ENCODE measurements at places on chromosomes 6 and 20.

DNA sequence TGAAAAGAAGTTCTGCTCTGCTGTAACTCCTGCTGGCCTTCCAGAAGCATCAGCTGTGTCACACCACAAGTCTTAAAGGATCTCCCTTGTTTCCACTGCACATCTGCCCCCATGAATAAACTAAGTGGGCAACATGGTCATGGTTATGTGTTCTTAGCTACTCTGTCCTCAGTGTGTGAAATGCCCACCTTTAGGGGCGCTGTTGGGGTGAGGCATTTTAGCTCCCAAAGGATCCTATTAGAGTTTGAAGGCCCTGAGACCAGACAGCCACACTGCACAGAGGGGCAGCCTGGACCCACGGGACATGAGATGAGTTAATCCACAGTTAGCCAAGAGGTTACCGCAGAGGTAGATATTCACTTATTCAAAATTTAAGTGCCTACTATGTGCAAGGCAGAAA is 294.3 kb upstream of the QKI start:
- no peak for DNase-seq

DNA sequence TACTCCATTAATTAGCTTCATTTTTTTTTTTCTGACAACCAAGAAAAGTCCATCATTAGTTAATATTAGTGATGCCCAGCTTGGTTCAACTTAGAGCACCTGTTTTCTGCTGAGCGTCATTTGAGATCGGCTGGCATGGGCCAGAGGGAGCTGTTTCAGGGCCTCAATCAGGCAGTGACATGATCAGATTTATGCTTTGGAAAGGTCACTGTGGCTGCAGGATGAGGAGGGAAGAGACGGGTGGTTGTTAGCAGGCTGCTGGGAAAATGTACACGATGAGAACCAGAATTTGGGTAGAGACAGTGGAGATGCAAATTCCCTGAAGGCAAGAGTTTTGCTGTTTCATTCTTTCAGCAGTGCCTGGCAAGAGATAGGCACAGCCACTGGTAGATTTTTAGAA is 4.4 kb upstream of the STX16 start:
- no peak for DNase-seq

- DNase-seq, result no peak
These were observed 75.1 kb upstream of the B3GAT2 start for GRCh38 chr6:71031912-71032311.

DNA sequence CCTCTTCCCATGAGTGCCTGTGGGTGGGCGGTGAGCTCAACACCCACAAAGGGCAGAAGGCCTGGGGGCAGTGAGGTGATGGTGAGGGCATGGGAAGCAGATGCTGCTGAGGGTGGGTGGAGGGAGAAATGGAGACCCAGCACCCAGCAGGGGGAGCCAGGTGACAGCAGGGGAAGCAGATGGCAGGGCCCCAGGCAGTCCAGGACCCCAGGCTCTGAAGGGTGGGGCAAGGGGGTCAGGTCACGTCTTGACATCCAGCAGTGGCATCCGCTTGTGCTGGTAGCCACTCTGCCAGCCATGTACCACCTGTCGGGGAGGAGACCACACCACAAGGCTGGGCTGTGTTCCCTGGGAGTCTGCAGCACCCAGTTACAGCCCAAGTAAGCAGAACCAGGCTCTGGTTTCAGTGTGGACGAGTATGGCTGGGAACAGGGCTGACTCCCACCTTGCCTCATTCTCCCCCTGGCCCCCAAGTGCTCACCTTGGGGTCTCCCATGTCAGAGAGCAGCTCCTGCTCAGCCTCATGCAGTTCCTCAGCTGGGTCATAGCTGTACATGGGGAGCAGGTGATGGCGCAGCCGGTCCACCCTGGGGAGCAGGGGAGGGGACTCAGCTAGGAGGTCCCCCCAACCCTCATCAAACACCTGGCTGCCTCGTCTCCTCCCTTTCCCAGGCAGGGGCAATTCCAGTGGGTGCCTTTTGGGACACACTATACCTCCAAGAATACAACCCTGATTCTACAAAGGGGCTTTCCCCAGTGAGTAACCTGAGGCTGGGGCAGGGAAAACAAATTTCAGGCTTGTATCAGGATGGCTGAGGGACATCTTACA is 2.0 kb downstream of the SMIM29 start:
- no peak for DNase-seq

GRCh38 chr6:168968228-168968627 is 285.4 kb downstream of the THBS2 start:
- DNase-seq, result no peak

DNA sequence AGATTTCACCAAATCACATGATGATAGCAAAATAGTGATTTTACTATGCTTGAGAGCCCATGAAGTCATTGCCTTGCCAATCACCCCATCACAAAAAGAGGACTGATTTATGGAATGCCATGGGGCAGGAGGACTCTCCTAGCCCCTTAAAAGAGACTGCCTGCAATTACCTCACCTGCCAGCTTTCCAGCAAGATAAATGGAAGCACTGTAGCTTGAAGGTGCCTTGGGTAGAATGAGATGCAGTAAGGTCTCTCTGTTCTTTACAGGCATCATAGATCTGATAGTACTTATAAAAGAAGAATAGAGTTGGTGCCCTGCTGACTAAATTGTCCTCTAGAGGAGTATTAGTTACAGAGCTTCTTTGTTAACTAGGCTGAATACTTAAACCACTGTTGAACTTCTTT is 242.3 kb downstream of the TMEM242 start:
- DNase-seq, result no peak

GRCh38 chr6:155084431-155085123 is 89.5 kb downstream of the TIAM2 start:
- no peak for DNase-seq

GRCh38 chr20:11895861-11896387 is 21.8 kb upstream of the BTBD3 start:
- no peak for DNase-seq

DNA sequence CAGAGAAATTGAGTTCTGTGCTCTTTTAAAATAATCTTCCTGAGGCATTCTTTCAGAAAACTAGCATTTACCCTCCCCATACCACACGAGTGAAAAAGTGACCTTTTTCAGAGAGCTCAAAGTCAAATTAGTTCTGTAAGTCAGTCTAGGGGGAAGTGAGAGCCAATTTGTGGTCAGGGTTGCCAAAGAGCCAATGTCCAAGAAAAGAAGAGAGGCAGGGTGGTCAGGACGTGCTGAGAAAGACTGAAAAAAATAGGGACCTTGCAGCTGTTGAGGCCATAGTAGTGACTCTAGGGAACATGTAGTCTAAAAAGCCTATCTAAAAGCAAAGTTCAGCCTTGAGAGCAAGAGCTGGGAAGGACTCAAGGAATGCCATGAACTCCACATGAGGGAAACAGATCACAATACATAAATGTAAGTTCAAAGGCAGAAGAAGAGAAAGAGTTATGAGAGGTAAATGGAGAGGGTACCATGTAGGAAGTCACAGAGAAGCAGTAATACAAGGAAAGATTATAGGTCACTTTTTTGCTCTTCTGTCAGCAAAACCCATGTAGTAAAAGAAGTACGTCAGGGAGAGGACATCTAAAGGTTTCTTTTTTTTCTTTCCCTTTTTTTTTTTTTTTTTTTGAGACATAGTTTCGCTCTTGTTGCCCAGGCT is 565.1 kb upstream of the FLRT3 start:
- DNase-seq, result no peak

GRCh38 chr6:118509009-118509617 is 39.0 kb upstream of the PLN start:
- DNase-seq, result no peak

GRCh38 chr6:137313928-137314855 is 95.0 kb upstream of the IFNGR1 start:
- peak; percentile 33 for DNase-seq

- DNase-seq, result no peak
These were observed at the start of gene PHACTR3 for GRCh38 chr20:59603781-59604541. TSS of gene PHACTR3 (plus strand) at chr20:59604540. CDS start at chr20:59605015, 475 bp downstream.

- no peak for DNase-seq
These were observed 35.2 kb downstream of the SMLR1 start for GRCh38 chr6:130862370-130862769.

DNA sequence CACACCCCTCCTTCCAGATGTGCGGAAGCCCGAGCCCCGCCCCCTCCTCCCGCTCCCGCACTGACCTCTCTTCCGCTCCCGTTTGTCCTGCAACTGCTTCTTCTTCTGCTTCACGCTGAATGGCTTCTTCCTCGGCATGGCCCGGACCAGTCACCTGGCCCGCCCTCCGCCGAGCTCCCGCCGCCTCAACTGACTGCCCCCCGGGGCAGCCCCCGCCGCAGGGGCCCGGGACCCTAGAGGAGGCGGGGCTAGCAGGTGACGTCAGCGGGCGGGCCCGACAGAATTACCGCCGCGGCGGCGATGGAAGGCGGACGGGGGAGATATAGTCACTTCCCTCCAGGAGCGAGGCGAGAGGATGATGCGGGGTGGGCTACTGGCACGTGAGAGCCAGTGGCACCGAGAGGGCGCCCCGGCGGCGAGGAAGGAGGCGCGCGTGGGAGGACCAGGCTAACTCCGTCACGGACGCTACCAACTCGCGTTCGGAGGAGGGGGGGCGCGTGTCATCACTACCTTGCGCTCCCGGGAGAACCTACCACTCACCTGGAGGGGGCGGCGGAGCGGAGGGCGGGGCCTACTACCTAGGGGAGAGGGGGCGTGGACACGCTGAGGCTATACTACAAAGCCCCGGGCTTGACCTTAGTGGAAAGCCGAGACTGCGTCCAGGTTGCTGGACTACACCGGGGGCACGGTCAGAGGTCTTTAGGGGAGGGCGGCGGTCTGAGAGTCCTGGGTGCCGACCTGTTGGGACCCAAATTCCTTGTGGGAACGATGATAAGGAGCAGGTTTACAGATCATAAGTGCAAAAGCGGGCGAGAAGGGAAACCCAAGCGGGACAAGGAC is at the start of gene GNL1:
TSS of gene GNL1 (minus strand) at position 424 of the 840 bp plus-strand sequence. CDS start at position 138, 286 bp downstream.
- DNase-seq, result peak; percentile 98

GRCh38 chr6:23559587-23560343 is 566.2 kb upstream of the NRSN1 start:
- no peak for DNase-seq

- DNase-seq, result no peak
These were observed 42.2 kb upstream of the IFNGR1 start for GRCh38 chr6:137261361-137261760.

DNA sequence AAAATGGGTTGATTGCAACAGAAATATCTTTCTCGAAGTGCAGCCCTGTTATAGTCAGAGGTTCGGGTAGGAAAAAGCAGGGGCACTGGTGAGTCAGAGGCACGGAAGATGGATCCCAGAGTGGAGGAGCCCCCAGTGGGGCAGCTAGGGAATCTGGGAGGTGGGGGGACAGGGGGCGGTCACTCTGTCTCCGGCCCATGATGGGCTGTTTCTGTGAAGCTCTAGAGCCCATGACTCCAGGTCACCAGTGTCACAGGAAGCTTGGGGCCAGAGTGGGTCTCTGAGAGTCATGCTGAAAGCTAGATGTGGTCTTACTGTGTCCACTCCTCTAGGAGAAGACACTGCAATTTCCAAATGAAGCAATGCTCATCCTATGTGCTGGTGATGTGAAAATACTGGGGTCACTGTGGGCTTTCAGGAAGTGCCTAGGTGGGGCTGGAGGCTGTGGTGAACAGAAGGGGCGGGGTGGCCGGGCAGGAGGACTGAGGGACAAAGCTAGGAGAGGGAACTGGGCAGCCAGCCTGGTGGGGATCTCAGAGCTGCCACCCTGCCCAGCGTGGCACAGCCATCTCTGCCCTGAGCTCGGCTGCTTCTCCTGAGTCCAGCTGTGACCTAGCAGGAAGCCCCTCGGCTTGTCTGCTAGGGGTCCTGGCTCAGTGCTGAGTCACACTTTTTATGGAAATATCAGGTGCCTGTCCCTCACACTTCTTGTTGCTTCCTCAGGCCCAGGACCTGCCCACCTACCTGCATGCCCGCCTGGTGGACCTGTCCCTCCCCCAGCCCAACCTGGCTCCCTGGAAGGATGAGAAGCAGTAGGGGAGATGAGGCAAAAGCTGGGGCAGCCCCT is 54.2 kb downstream of the IRF4 start:
- no peak for DNase-seq

DNA sequence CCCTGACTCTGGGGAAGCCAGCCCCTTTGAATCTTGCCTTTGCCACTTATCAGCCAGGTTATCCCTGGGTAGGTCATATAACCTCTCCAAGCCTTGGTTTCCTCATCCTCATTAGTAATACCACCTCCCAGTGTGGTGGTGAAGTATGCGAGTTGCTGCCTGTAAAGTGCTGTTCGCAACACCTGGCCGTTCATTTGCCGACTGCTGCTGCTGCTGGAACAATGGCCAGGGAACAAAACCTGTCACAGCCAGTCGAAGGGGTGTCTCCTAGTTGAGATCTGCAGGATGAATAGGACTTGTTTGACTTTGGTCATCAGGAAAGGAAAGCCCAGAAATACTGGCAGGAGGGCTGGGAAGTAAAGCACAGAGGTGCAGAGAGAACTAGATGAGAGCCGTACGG is 6.1 kb downstream of the MANBAL start:
- no peak for DNase-seq

GRCh38 chr6:35893246-35893645 is 27.7 kb downstream of the SRPK1 start:
- no peak for DNase-seq

- DNase-seq, result no peak
These were observed 537 bp upstream of the GABBR1 start for GRCh38 chr6:29633534-29633905.

GRCh38 chr6:63307581-63308246 is 12.1 kb downstream of the LGSN start:
- DNase-seq, result no peak

- DNase-seq, result no peak
These were observed 66.0 kb downstream of the CTNNBL1 start for GRCh38 chr20:37759761-37760209.

DNA sequence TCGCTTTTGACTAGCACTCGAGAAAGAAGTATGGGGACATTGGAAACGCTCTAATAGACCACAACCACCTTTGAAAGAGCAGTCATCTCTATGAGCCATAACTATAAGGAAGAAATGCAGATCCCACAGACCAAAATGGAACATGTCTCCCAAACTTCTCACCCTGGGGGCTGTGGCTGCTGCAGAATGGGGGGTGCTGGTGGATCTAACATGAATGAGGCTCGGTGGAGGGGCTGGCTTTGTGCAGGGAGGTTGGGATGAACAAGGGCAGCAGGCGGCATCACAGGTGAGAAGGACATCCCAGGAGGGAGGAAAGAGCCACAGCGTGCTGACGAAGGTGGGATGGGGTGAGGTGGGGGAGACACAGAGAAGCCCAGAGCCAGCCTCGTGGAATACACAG is 10.5 kb upstream of the CCR6 start:
- no peak for DNase-seq

GRCh38 chr6:53029761-53030160 is 34.7 kb upstream of the GSTA4 start:
- DNase-seq, result no peak

DNA sequence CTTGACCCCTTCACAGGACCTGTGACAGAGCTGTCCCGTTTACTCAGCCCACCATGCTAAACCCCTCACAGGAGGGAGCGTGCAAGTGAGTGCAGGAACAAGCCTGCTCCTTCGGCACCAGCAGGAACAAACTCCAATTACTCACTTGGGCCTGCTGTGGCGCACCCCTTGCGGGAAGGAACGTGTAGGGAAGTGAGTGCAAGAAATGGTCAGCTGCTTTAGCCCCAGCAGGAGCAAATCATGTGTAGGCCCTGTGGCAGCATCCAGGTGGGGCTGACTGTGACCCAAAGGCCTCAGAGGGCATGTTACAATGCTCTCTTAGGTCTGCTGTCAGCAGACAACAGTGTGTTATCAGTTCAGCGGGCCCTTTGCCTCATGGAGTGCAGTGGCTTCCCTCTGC is 574.4 kb downstream of the PRKN start:
- DNase-seq, result no peak

- DNase-seq, result no peak
These were observed 4.9 kb upstream of the GINS1 start for GRCh38 chr20:25402583-25402982.

- no peak for DNase-seq
These were observed 265.0 kb upstream of the EPHA7 start for GRCh38 chr6:93684339-93684738.
